Stimulated activated naive CD4-positive, alpha-beta T cell treated with Interleukin-2 at 50 U/mL for 16 hours (primary cell): ENCODE measurements at places on chromosomes 7 and 10.

DNA sequence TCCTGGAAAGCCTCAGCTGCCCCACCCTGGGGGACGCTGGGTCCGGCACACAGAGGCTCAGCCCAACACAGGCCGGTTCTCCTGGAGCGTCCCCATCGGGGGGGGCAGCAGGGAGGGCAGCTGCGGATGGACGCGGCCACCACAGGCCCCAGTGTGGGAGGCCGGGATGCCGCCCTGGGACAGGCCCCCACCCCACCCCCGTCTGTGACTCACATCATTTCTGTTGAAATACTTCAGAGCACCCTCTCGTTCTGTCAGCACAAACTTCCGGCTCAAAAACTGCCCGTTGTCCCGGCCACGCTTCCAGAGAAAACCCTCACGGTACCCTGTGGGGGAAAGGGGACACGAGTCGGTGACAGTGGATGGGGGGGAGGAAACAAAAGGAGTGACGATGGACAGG, 28.5 kb downstream of the GET4 start:
- no peak for DNase-seq

- DNase-seq, result no peak
Observed at GRCh38 chr7:68730194-68730593, 868.1 kb upstream of the AUTS2 start.

- DNase-seq, result no peak
Observed at GRCh38 chr7:2515424-2516193, 4.0 kb upstream of the LFNG start.

DNA sequence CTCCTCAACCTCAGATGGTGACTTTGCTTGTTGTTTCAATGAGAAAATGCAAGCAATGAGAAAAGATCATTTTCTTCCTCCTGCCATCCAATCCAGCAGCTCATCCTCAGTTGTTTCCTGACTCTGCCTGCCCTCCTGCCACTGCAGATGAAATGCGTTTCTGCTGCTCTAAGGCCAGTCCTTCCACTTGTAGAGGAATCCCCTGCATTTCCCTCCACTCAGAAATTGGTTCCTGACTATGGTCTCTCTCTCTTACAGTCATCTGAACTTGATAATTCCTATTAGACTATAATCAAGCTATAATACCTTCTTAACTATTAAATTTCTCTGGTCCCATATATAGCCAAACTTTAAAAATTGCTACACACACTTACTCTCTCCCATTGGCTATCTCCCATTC, 14.4 kb downstream of the ITGA8 start:
- DNase-seq, result no peak

DNA sequence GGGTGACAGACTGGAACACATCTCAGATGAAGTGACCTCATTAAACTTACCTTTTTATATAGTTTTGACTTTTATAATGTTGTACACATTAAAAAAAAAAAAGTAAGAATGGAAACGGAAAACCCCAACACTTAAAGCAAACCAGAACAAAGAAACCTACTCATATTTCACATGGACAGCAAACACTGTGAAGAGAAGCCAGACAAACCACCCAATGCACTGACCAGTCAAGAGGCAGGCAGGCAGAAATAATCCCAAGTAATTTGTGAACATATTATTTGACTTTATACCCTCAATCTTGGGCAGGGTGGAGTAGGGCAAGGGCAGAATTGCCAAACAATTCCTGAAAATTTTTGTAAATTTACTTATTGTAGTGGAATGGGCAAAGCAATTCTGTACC, 39.8 kb downstream of the WAPL start:
- no peak for DNase-seq

DNA sequence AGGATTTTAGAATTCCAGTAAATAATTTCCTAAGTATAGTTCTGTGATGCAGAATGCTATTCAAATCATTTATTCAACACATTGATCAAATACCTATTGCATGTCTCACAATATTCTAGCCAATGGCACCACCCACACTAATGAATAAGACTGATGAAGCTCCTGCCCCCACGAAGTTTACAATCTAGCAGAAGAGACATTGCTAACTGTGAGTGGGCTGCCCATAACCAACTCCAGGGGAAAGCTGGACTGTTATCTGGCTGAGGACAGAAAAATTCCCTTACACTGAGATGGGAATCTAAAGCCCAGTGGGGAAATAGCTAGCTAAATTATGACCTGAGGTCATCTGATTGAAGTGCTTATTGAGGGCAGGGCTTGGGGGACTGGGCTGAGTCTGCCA, 128.8 kb upstream of the LYZL2 start:
- no peak for DNase-seq

- no peak for DNase-seq
Observed at GRCh38 chr7:151110236-151110940, 24.1 kb downstream of the AGAP3 start.

DNA sequence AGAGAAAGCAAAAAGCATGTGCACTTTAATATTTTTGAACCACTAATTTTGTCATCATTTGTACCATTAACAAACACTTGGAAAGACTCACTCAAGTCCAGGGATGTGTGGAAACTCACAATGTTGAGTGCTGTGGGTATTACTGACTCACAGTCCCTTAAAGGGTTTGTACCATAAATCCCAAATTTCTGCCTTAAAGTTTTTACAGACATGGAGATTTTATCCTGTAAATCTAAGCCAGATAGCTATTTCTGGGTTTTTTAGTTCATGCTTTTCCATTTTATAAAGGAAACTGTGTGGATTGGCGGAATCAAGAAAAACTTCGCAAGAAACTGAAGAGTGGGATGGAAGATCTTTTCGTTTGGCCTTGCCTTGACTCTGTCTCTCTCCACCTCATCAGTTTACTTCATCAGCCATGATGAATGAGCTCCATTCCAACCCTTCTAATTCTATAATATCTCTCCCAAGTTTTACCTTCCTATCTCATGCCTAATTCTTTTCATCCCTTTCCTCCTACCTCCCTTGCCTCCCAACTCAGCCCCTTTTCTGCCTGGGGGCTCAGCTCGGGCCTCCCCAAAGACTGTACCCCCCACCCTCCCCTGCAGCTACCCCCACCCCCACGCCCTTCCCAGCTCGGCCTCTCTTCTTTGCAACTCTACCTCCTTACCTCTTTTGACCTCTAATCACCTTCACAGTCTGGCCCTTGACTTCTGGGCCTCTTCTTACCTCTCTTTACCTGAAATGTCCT, 218.5 kb upstream of the MKLN1 start:
- no peak for DNase-seq

DNA sequence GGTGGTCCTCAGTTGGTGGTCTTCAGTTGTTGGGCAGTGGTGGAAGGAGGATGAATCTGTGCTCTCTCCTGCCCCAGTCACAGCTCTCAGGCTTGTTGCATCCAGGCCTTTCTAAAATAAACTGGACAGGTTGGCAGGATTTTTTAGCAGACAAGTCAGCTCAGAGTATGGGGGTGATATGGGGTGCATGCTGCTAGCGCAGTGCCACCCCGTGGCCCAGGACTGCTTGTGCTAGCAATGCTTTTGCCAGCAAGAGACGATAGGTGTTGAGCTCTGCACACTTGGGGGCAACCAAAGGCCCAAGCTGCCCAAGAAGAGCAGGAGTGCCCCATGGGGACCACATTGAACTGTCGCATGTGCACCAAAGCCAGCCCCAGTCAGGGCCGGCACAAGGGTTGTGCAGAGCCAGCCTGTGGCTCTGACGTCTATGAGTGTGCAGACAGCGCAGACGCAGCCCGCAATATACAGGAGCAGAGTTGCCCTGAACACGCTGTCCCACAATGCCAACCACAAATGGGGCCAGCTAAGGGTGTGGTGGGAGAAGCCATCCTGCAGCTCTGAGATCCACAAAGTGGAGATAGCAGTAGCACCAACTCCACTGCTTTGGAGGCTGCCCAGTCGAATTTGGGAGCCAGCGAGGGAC, 49.8 kb upstream of the PDSS1 start:
- no peak for DNase-seq
